ENCODE measurements at places on chromosomes 6 and 20.
A peak's percentile ranks its signal among the peaks of the same experiment; 100 is the strongest.

DNA sequence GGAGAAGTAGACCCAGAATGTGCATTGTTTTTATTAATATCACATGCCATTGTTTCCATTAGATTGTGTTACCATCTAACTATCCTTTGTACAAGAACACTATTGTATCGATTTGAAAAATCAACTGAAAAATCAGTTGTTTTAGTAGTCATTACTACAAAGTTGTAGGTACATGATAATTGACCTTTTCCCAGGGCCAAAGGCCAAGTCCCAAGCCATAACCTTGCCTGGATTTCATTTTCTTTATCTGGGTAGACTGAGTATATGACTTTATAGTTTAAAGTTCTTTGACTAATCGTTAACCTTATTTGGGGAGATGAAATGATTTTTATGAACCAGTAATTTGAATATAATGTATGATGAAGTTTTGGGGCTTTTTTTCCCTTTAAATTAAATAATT is 79.0 kb upstream of the C20orf144 start:
- DNase-seq, result no peak

- DNase-seq, result no peak
Measured at GRCh38 chr20:12331236-12331635, 413.5 kb downstream of the BTBD3 start.

- no peak for DNase-seq
Measured at GRCh38 chr6:50128420-50129005, 78.8 kb upstream of the DEFB112 start.

GRCh38 chr6:17987447-17987696 is at the start of gene KIF13A:
KIF13A (minus strand) TSS chr6:17987635; CDS start chr6:17987463, 172 bp downstream.
- no peak for DNase-seq

DNA sequence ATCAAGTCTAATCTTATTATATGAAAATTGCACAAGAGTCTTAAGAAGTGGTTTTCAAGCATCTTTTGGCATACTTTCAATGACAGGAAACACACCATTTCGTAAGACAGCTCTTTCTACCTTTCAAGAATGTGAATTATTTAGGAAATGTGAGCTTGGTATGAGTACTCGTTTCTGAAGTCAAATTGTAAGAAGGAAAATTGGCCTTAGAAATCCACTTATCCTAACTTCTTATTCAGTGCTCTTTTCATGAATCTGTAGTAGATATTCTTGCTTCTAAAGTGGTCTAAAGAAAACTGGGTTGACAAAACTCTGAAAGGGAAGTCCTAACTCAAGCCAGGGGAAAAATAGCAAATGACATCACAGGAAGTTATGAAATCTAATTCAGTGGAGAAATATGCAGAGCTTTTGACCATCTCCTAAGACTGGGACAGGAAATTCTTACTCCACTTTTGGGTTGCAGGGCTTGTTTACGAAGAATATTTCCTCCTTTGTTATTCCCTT is 38.5 kb upstream of the OGFRL1 start:
- no peak for DNase-seq

GRCh38 chr6:116008470-116009243 is 52.0 kb downstream of the FRK start:
- peak; percentile 12 for DNase-seq

GRCh38 chr6:132504757-132505156 is 8.2 kb downstream of the STX7 start:
- no peak for DNase-seq

DNA sequence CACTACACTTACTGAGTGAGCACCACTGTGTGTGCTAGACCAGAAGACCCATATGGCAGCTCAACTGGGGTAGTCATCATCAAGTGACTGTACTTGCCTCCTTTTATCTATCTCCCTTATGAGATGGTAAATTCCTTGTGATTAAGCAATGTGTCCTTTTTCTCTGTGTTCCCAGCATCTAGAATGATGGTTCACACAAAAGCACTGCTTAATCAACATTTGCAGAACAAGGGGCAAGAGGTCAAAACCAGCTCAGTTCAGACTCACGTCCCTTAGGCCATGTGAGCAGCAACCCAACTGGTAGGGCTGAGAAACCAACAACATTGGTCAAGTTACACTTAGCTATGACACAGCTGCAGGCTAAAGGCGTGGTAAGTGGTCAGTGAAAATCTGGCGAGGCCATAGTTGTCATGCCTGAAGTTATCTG is 10.0 kb downstream of the TRAM2 start:
- no peak for DNase-seq

All from C1 segment of cervical spinal cord (tissue), 14 donors.